Activated T-helper 1 cell treated with anti-CD3 and anti-CD28 coated beads, Interleukin-2, amount 50 U/mL, for 16 hours (primary cell): ENCODE measurements at places on chromosomes 16 and 17.

- DNase-seq, result no peak
Measured at GRCh38 chr17:2337544-2338314, 428 bp downstream of the SGSM2 start.

DNA sequence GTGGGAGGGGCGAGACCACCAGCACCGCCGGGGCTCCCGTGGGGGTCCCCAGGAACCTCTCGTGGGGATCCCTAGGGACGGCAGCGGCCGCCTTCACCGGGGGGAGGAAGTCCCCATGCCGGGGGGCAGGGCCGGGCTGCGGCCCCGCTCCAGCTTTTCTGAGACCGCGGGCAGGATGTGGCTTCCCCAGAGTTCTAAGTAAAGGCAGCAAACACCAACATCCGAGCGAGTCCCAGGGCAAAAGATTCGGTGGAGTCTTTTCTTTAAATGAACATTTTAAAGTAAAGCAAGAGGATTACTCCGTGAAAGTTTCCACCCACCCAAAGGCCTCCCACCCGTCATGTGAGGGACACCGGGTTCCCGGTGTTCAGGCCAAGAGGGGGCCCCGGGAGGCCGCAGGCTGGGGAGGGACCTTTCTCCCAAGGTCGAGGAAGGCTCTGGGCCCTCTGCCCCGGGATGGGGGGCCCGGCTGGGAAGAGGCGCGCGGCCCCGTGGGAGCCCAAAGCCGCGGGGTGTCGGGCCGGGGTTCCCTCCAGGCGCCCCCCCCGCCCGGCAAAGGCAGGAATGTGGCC, 137.2 kb upstream of the RPH3AL start:
- DNase-seq, result peak; percentile 45

GRCh38 chr16:80046848-80047247, 446.3 kb upstream of the MAF start:
- DNase-seq, result no peak

- peak; percentile 68 for DNase-seq
Measured at GRCh38 chr16:85821390-85822135, 22.1 kb downstream of the COX4I1 start.

DNA sequence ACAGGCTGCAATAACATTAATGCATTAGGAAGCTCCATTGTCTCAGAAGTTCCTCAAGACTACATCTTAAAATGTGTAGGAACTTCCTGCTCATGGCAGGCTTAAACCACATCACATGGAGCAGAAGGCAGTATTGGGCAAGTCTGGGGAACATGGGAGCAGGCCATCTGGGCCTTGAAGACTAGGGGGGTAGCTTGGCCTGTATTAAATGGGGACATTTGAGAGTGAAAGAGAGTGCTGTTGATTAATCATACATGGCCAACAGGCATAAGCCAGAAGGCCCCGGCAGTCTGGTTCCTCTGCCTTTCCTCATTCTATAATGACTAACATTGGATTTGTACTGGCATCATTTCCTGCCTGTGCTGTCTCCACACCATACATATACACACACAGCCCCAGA, 25.2 kb upstream of the SLC5A11 start:
- DNase-seq, result no peak
